ENCODE measurements at places on chromosomes 7 and 10. TPM values are rescaled to one million over a fixed set of nuclear protein-coding genes. Genes with fewer than 3 reads are reported as not detected.

DNA sequence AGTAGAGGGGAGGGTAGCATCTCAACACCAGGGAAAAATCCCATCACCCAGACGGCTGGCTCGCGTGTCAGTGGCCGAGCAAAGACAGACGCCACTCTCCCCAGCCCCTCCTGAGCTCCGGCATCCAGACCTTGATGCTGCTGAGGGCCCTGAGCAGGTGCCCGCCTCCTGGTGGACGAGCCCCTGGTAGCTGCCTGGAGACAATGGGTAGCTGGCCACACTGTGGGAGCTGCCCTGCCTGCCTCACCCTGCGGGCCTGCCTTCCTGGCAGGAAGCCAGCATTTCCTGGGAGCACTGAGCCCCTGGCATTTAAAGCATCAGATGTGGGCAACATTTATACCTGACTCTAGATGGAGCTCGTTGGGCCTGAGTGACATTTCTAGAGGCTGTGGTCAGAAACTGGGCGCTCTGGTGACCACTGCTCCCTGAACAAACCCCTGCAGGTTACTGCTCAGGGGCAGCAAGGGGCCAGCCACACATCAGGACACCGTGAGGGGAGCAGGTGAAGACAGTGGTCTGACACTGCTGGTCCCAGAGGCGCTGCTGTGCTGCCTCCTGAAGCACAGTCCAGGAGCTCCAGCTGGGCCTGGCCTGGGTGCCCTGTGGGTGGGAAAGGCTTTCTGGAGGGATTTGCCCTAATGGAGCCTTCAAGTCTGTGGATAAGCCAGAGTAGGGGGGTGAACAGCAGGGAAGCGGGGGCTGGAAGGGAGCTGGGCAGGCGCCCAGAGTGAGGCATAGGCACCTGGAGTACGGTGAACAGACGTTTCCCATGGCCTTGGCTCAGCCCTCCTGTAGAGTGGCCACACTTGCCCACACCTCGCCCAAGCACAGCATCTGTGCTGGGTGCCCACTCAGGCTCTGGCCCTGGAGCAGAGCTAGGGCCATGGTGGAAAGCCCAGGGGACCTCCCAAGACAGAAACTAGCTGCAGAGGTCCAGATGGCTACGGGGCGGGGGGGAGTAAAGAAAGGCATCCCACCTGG, 138.7 kb downstream of the MAPK8 start:
- no peak for DNase-seq

GRCh38 chr10:10362800-10363199, 654.9 kb upstream of the CELF2 start:
- DNase-seq: no peak

- no peak for DNase-seq
Measured at GRCh38 chr10:97651773-97652172, 11.3 kb downstream of the PI4K2A start.

The THSD7A gene
- not detected for total RNA-seq

DNA sequence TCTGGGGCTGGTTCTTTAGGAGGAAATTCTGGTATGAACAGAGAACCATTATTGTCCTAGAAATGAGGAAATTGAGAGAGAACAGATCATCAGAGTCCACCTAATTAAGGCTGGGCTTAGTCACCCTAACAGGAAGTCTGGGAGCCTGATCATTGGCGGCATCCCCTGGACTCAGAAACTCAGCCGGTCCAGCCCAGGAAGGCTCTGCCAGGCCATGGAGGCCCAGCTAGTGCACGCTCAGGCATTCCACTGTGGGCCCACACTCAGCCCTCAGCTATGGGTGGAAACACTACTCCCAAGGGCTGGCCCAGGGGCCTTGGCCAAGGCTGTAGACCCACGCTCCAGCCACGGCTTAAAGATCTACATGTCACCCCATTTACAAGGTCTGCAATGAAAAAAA, 109.2 kb downstream of the PTPN20 start:
- no peak for DNase-seq

The NAT16 gene
- total RNA-seq: not detected

- no peak for DNase-seq
Measured at GRCh38 chr10:43252783-43253341, 14.0 kb downstream of the RASGEF1A start.

The SFRP5 gene
- not detected for total RNA-seq

The AS3MT gene
- total RNA-seq: 0.59 TPM

DNA sequence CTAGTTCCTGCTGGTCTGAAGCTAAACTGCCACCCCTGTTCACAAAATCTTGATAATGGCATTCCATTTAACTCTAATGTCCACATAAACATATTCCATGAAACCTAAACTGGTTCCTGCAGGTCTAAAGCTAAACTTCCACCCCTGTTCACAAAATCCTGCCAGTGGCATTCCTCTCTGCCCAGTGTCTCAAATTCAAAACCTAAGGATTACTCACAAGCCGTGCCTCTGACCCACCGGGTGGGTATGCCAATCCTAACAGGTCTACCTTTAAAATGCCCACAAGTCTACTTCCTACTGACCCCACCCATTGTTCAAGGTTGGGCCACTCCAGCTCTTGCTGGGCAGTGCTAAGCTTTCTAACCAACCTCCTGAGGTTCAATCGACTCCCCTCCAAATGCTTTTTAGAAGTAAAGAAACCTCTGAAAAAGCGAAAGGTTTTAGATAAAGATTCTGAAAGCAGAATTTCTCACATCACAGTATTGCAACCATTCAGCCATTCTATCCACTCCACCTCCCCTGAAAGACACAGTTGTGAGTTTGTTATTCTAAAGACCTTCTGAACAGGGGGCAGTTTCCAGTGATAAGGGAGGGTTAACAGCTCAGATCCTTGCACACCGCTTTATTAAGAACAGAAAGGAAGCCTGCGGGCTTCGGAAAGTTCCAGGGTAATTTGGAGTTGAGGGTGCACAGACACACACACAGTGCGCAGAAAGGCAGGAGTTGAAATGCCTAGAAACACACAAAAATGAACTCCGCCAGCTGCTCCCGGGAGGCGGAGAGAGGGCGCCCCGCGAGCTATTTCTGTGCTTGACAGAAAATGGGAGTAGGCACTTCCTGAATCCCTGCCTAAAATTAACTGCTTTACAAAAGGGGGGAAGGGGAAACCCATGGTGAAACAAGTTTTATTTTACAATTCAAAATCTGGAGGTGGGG, 87.7 kb downstream of the TNS3 start:
- no peak for DNase-seq

The ANKRD22 gene
- total RNA-seq: 0.24 TPM

DNA sequence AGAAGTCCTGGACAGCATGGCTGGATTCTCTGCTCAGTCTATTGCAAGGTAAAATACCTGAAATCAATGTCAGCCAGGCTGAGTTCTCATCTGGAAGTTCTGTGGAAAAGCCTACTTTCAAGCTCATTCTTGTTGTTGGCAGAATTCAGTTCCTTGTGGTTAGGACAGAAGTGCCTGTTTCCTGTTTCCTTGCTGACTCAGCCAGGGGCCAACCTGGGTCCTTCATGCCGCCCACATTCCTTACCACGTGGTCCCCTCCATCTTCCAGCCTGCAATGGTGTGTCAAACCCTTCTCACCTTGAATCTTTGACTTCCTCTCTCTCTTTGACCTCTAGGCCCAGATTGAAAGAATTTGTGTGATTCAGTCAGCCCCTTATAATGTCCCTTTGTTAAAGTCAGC, 197.1 kb upstream of the STK17A start:
- peak; percentile 60 for DNase-seq

The FAM25G gene
- not detected for total RNA-seq

GRCh38 chr7:100604976-100605911, 3.1 kb downstream of the PCOLCE start:
- peak; percentile 61 for DNase-seq

The DIP2C gene
- total RNA-seq: 0.62 TPM

The LLCFC1 gene
- not detected for total RNA-seq

- peak; percentile 49 for DNase-seq
Measured at GRCh38 chr7:76065016-76065612, 17.2 kb downstream of the MDH2 start.

DNA sequence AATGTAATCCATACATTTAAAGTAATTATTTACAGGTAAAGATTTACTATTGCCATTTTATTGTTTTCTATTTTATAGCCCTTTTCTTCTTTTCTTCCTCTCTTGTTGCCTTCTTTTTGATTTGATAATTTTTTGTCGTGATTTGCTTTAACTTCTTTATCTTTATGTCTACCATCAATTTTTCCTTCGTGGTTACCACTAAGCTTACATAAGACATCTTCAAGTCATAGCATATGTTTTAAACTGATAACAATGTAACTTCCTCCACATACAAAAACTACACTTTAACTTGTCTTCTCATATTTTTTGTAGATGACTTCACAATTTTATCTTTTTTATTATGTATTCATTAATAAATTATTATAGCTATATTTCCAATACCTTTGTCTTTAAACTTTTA, 316.6 kb downstream of the PLXDC2 start:
- no peak for DNase-seq

DNA sequence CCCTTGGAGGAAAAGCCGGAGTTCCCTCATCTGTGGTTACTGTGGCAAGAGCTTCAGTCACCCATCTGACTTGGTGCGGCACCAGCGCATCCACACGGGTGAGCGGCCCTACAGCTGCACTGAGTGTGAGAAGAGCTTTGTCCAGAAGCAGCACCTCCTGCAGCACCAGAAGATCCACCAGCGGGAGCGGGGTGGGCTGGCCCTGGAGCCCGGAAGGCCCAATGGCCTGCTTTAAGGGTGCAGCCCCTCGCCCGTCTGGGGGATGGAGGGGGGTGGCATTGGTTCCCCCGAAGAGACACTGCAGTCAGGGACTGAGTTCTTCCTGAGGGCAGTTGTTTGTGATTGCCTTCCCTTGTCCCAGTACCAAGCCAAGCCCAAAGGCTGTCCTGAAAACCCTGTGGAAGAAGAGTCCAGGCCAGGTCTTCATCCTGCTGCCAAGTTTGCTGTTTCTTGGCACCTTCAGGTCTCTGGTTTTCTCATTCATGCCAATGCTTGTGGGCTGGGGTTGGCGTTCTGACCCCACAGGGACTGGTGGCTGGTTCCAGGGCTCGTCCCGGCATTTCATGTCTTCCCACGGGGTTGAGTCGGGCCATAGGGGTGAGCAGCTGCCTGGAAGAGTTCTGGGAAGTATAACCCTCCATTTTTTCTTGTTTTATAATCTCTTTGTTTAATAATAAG, 7.7 kb upstream of the ZNF783 start:
- no peak for DNase-seq

DNA sequence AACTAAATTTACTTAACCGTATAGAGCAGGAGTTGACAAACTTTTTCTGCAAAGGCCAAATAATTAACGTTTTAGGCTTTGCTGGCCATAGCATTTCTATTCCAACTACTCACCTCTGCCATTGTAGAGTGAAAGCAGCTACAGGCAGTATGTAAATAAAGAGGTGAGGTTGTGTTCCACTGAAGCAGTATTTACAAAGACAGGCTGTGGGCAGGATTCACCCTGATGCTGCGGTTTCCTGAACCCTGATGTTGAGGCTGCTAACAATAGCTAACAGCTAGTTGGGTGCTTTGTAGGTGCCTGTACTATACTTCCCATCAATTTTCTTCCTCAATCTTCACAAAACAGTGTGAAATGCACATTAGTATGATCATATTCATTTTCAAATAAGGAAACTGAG, 47.0 kb upstream of the LAMB1 start:
- no peak for DNase-seq

The SPDYE9 gene
- total RNA-seq: not detected

GRCh38 chr7:113819474-113819873, 99.3 kb downstream of the PPP1R3A start:
- no peak for DNase-seq

The COL26A1 gene
- total RNA-seq: not detected

GRCh38 chr10:61943674-61944378, 42.3 kb downstream of the ARID5B start:
- peak; percentile 34 for DNase-seq

DNA sequence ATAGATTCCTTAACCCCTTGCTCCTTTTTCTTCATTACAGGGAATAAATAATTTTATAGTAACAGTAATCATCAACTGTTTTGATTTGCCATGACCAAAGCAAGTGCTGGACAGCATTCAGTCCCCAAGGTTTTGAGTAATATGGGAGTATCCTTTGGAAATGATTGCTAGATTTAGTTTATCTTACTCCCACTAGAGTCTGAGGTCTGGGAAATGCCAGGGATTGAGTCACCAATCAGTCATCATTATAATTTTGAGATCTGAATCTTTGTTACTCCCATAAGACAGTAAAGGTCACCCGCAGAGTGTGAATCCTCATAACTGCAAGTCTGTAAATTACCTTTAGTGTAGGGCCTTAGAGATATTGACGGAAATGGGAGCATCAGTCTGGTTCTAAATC, 133.7 kb upstream of the SEMA3E start:
- no peak for DNase-seq

GRCh38 chr7:108311446-108312168, 144.6 kb downstream of the NRCAM start:
- DNase-seq: no peak

The CDHR3 gene
- total RNA-seq: 0.85 TPM

The LBX1 gene
- total RNA-seq: not detected

DNA sequence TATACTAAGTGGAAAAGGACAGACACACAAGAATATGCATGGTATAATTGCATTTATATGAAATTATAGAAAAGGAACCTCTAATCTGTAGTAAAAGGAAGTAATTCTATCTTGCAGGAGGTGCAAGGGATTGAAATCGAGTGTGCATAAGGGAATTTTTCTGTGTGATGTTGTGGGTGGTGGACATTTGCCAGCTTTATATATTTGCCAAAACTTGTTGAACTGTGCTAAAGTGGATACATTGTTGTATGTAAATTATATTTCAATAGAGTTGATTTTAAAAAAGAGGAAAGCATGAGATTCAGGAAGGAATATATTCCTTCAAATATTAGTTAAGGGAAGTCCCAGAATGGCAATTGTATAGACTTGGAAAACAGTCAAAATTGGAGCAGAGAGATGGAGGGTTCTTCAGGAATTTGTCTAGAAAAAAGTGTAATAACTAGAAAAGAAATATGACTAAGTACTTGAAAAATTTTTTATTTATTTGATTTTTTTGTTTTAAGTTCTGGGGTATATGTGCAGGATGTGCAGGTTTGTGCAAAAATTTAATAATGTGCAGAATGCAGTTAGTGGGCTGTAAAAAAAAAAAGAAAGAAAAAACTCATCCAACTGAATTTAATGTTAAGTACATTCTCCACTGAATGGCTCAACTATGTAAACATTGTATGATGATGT, 96.1 kb downstream of the ARL4A start:
- no peak for DNase-seq

DNA sequence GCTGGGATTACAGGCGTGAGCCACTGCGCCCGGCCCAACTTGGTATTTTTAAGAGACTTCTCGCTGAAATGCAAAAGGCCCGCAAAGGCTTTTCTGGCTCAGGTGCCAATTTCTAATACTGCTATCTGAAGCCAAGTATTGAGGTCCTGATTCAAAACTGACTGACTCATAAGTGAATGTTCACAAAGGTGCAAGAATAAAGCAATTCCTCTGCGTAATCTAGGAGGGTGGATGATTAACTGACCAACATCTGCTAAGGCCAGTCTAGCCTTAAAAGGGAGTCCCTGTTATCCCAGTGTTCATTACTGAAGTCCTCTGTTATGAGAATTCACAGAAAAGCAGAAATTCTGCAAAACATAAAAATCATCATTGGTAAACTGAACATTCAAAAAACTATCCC, 111.4 kb downstream of the SRPK2 start:
- no peak for DNase-seq

GRCh38 chr10:43816351-43817321, 168.0 kb upstream of the ZNF32 start:
- DNase-seq: peak; percentile 90

GRCh38 chr7:106957766-106958165, 86.7 kb upstream of the PRKAR2B start:
- DNase-seq: no peak

- no peak for DNase-seq
Measured at GRCh38 chr10:69929575-69929974, 123.1 kb upstream of the MACROH2A2 start.

The CTAGE15 gene
- not detected for total RNA-seq

The EBF3 gene
- not detected for total RNA-seq
